ENCODE measurements at places on chromosomes 16 and 17.

DNA sequence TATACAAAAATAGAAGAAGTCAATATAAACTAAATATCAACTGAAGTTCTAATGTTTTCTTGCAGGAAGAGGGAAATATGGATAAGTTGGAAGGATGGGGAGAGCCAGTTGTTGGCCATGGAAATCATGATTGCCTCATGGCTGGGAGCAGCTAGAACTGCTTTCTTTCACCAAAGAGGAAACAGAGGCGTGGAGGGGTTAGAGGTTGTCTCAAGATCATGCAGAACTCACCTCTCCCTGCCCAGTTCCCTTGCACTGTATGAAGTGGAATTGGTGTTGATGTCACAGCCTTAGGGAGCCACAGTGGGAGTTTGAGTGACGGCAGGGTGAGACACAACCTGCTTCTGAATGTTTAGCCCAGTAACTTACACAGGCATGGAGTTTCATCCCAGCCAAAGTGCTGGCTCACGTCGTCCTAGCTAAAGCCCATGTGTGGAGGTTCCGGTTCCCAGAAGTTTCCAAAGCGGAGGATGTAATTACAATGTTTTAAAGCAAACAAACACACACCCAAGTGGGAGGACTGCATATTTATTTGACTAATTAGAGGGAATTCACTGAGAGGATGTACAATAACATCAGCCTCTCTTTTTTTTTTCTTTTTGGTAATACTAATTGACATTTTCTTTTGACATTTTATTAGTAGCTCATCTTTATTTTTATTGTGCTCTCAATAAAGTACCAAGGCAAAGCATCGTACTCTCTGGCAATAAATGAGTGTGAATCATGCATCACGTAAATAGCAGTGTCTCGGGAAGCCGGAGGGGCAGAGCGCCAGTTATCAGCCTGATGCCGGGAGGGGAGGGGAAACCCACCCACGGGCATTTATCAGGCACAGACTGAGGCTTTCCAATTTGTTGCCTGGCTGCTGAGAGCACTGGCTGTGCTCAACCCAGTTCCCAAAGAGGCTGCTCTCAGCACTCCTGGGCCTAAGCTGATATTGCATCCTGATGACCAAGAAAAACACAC, 118.7 kb upstream of the CDH5 start:
- no peak for DNase-seq

- DNase-seq: peak; percentile 40
Observed at GRCh38 chr17:32903774-32904673, 23.9 kb upstream of the TMEM98 start.

DNA sequence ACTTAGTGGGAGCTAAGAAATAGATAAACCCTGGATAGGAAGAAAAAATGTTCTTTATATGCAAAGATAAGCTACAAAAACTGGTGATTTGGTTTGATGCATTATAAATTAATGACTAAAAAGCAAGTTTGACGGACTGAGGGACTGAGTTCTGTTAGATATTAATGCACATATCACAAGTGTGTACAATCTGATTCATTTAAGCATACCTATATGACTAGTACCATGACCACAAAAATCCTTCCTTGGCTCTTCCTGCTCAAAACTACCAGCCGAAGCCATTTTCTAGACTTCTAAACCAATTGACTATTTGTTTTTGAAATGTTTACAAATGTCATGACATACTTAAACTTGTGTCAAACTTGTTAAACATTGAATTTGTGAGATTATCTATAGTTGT, 374.5 kb upstream of the MON1B start:
- peak; percentile 7 for DNase-seq

DNA sequence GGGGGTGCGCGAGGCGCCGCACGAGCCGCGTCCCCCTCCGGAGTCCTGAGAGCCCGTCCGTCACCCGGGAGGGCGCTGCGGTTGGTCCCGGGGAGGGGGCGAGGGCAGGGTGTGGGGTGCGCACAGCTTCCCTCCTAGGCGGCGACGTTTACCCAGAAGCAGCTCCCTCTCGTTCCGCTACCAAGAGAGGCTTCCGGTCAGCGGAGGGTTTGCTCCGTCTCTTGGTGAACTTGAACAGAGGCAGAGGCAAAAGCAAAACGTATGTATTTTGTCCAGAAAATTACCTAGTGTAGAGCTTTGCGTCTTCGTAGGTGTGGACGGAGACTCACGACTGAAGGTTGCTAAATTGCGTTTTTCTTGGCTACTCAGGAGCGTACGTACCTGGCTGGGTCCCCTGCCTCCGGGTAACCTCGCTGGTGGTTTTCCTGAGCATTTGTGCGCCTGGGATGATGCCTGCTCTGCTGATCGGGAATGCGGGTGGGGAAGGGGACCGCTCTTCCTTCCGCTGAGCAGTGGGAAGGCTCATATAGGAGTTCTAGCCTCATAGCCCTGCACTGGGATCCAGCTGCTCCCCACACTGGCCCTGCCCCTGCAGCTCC, 833 bp downstream of the WSCD1 start:
- DNase-seq: no peak

DNA sequence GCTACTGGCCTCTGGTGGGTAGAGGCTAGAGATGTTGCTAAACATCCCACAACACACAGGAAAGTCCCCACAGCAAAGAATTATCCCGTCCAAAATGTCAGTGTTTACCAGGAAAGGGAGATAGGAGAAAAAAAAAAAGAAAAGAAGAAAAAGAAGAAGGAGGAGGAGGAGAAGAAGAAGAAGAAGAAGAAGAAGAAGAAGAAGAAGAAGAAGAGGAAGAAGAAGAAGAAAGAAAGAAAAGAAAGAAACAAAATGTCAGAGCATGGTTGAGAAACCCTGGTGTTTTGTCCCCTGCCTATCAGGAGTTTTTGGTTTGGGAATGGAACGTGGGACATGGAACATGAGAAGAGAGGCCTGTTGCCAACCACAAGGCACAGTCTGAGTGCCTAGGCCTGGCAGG, 2.4 kb downstream of the TMEM95 start:
- no peak for DNase-seq

- DNase-seq: no peak
Observed at GRCh38 chr16:79247386-79247785, 353.2 kb downstream of the MAF start.

DNA sequence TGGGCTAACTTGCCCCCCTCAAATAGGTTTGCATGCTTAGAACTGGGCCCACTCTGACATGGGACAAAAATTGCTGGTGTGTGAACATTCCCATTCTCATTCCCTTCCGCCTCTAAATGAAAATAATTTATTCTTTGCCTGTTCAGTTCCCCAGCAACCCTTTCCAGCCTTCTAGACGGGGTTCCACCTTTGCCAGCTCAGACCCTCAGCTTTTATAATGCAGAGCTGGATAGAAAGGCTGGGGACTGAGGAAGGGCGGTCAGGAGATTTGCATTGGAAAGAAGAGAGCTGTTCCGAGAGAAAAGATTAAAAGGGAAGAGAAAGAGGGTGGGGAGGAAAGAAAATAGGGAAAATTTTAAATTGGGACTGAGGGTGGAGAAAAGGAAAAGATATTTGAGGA, 151.1 kb upstream of the WSCD1 start:
- DNase-seq: no peak

DNA sequence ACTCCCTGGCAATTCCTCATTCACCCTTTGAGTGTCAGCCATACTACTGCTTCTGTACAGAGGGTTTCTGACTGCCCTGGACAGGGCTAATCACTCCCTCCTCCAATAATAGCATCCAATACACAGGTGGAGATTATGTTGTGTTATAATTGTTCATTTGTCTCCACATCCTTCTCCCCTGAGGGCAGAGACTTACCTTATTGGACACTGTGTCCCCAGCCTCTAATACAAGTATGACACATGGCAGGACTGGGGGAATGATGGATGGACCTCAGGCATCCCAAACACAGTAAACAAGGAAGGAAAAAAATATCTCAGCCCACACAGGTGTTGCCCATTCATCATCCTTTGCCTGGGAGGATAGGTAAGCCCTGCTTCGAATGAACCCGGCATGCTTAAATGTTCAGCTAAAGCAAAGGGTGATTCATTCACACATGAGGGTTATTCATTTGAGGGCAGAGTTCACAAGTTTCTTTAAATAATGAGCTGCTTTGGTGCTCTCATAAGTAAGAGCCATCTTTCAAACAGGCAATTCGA, 34.8 kb downstream of the MMD start:
- no peak for DNase-seq

GRCh38 chr16:11783319-11784037, 13.6 kb downstream of the ZC3H7A start:
- peak; percentile 86 for DNase-seq

DNA sequence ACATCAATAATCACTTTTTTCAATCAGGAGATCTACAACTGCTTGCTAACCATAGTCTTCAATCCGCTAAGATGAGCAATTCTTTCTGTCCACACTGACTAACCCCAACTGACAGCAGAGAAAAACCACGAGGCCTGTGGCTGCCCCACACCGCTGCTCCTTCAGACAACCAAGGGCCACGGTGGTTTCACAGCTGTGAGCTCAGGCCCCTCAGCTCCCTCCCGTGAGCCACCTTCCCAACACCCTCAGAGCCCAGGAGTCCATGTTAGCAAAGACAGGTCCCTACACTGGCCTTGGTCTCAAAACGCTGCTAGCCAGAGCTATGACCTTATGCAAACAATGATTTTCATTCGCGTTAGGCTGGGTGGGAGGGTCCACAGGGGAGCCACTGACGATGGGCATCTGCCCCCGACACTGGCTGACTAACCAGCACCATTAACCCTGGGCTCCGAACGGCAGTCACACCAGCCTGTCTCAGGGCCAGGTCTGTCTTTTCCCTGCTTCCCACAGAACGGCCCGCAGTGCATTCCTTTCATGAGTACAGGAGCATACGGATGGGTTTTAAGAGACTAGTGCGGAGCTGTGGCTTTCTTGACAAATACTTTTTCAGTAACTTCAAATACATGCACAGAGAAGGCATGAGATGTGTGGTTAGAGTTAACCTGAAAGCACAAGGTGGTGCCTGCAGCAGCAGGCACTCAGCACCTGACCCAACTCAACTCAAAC, 67.3 kb downstream of the ANKRD11 start:
- peak; percentile 82 for DNase-seq

Data from activated CD4-positive, alpha-beta T cell treated with anti-CD3 and anti-CD28 coated beads, Interleukin-10, Interleukin-2, amounts not matched to agents 100 ng/mL and 50 ng/mL, durations not matched to agents 16 hours and 8 hours (primary cell).